Stimulated activated CD4-positive, alpha-beta T cell treated with anti-CD3 and anti-CD28 coated beads, TNF-alpha, amount 100 ng/mL, for 48 hours (primary cell): ENCODE measurements at places on chromosomes 3 and 15.

DNA sequence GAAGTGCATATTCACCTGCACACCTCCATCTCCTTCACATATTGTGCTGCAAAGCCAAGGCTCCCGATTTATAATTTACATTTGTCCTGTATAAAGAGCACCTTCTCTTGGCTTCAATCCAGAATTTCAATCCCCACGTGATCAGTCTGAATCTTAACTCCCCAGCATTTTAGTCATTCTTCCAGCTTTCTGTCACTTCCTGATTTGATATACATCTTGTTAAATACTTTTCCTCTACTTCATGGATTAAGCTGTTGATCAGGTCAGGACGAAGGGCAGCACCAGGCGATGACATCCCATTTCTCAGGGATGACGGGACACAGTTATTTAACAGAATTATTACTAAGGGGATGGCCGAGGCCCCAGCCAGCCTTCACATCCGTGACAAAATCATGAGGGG is 212.5 kb downstream of the EPHB1 start:
- DNase-seq = no peak

- DNase-seq = no peak
These were observed 37.9 kb upstream of the CTSH start for GRCh38 chr15:78982736-78983135.

- DNase-seq = no peak
These were observed 64.8 kb upstream of the ARL8B start for GRCh38 chr3:5057272-5057671.

DNA sequence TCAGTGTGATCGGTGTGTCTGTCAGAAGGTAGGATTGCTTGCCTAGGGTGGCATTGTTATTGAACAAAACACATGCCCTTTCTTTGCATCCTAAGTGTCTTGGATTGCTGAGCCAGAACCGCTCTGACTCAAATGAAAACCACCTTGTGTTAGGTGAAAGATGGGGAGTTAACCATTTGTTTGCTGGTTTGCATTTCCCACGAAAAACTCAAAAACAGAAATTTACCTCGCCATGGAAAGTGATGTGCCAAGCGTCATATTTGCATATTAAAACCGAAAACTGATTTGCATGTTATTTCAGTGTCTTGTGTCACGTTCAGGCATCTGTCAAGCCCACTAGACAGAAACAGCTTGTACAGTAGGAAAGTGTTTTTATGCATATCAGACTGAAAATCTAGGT is 474.6 kb upstream of the TPRG1 start:
- DNase-seq = no peak

- no peak for DNase-seq
These were observed 314.5 kb upstream of the CCDC54 start for GRCh38 chr3:107062787-107063186.

GRCh38 chr3:28118087-28118486 is 123.3 kb upstream of the CMC1 start:
- no peak for DNase-seq

DNA sequence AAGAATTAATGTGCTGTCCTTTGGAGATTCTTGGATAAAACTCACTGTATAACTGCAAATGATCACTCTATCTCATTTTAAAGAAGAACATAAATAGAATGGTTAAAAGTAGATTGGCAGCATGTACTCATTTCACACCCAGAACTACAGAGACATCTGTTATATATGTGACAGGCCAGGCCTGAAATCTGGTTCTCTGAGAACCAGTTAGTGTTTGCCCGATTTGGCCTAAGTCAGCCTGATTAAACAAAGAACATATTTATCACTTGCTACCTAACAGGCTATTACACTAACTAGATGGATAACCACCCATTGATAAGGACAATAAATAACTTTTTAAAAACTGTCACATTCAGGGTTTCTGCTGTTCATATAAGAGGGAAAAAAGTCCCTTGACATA is 460.1 kb downstream of the CNTN4 start:
- DNase-seq = no peak

- DNase-seq = no peak
These were observed 58.1 kb downstream of the COL8A1 start for GRCh38 chr3:99696497-99696896.

DNA sequence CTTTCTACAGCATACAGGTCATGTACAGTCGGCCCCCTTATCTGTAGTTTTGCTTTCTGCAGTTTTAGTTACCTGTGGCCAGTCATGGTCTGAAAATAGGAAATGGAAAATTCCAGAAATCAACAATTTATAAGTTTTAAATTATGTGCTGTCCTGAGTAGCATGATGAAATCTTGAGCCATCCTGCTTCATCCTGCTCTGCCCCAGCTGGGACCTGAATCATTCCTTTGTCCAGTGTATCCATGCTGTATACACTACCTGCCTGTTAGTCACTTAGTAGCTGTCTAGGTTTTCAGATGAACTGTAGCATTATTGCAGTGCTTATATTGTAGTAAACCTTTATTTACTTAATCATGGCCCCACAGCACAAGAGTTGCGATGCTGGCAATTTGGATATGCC is 44.8 kb downstream of the AP4E1 start:
- DNase-seq = no peak

DNA sequence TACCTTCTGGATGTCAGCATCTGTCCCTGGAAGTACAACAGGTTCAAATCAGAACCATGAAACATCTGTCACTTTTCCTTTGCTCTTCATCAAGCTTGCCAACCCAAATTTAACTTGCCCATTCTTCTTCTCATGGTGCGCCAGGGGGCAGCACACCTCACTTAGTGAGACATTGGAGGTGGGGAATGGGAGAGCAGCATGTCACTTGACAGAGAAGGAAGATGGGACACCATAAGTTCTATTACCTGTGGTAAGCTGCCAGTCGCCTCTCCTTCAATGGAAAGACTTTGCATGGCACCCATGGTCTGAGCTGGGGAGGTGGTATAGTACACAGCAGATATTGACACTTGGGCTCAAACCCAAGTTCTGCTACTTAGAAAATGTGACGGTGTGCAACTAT is 2.9 kb downstream of the SCN5A start:
- no peak for DNase-seq

DNA sequence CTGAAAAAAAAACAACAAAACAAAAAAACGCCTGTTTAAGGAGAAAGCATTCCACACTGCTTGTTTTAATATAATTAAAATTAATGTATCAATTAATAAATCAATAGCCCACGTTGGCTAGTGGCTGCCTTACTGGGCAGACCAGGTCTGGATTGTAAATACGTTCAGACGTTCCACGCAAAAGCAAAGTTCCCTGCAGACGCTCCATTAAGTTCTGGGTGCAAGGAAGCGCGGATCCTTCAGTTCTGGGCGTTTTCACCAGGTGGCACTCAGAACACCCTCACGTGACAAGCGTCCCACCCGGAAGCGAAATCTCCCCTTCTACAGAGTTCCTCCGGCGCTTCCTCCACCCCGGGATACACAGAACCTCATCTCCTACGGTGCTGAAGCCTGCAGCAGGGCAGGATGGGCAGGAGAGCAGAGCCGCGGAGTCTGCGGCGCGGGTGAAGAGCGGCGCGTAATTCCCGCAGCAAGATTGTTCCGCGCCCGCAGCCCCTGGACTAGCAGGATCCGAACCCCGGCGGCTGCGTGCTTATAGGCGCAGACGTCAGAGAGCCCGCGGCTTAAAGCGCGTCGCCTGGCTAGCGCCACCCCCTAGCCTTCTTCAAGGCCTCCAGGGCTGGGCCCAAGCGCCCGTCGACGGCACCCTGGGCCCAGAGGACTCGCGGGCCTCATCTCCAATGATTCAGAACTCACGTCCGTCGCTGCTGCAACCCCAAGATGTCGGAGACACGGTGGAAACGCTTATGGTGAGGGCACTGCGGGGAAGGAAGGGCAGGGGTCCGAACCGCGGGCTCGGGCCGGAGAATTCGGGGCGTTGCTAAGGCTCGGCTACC is at the start of gene SLC25A38:
TSS of gene SLC25A38 (plus strand) at position 326 of the 836 bp plus-strand sequence. CDS start at position 681, 355 bp downstream.
- DNase-seq = peak; percentile 74

- DNase-seq = no peak
These were observed 31.5 kb upstream of the SLC2A2 start for GRCh38 chr3:171058058-171058457.

- no peak for DNase-seq
These were observed at the start of gene AHSG for GRCh38 chr3:186612721-186613636. Gene AHSG, plus strand, starts transcription at chr3:186613060. Its CDS starts 82 bp downstream, at chr3:186613142.

DNA sequence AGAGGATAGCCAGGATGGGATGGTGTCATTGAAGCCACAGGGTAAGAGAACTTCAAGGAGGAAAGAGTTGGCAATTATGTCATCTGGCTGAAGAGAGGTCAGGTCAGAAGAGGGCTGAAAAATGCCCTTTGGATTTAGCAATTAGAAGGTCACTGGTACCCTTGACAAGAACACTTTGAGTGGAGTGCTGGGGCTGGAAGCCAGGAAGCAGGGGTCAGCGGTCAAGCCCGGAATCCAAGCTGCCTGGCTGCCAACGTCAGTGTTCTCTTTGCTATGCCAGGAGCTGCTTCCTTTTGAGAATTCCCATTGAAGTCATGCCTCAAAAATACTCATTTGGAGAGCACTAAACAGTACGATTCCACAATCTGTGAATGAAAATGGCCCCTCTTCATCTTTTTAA is 386.5 kb downstream of the SHQ1 start:
- no peak for DNase-seq

GRCh38 chr3:31009881-31010280 is 115.4 kb upstream of the GADL1 start:
- DNase-seq = no peak

DNA sequence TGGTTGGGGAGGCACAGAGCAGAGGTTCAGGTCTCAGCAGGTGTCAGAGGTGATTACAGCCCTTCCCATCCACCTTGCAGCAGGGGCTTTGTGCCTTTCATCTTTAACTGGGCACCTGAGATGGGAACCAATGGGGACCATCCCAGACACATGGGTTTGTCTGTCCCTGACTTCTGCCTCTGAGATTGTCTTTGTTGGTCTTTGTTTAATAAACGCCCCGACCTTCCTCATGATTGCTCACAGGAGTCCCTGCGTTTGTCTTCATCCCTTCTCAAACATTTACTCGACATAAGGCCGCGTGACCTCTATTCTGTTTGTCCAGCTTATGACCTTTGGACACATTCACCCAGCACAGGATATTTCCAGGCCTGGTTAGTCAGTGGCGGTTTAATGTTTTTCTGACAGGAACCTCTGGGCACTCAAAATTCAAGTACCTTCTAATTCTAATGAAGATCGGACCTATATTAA is 5.9 kb downstream of the ZSCAN2 start:
- no peak for DNase-seq

DNA sequence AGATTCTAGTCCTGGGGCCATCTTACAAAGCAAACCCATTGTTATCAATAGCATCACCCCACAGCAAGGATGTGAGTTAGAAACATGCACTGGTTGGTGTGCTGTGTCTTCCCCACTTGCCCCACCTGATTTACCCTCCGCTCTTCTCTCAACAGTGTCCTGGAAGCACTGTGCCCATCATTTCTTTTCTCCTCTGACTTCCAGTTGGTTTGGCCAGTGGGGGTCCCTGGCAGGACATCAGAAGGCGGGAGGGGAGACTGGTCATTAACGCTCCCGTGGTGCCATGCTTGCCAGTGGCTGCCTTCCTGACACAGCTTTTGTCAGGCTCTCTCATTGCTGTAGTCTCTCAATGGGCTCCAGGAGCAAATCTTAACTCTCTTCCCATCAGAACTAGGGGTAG is 11.5 kb upstream of the BUB1B start:
- DNase-seq = no peak

- DNase-seq = no peak
These were observed 40.9 kb upstream of the SMAD3 start for GRCh38 chr15:67024314-67024997.

DNA sequence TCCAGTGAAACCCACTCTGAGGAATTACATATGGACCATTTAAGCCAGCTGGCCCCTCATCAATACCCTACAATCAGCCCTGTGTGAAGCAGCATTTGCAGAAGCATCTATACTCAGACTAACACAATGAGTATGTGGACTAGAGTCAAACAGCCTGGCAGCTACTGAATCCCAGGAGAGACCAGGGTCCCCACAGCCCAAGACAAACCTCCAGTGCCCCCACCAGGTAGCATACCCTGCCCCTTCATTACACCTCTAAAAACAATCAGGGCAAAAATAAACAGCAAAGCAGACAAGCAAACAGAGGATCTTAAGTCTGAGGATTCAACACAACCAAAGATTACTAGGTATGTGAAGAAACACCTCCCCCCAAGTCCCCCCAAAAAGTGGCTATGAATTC is 157.4 kb downstream of the LEKR1 start:
- no peak for DNase-seq

DNA sequence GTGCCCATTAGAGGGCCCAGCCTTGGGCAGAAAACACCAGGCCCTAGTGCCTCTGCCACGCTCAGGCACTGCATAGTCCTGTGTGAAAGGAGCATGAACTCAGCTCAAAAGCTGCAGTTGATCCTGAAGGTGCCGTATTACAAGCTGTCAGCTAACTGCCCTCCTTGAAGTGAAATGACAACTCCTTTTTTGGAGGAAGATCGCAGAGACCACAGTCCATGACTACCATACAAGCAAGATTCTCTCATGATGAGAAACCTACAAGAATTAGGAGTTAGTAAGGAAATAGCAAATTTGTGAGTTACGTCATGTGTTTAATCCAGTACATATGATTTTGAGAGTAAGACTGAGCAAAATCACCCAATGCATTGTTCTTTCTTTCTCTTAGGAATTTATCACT is 513.9 kb upstream of the NR2F2 start:
- DNase-seq = no peak

- DNase-seq = no peak
These were observed 23.0 kb downstream of the MESD start for GRCh38 chr15:80966431-80967197.

- DNase-seq = no peak
These were observed 172.0 kb downstream of the STT3B start for GRCh38 chr3:31704591-31705179.

DNA sequence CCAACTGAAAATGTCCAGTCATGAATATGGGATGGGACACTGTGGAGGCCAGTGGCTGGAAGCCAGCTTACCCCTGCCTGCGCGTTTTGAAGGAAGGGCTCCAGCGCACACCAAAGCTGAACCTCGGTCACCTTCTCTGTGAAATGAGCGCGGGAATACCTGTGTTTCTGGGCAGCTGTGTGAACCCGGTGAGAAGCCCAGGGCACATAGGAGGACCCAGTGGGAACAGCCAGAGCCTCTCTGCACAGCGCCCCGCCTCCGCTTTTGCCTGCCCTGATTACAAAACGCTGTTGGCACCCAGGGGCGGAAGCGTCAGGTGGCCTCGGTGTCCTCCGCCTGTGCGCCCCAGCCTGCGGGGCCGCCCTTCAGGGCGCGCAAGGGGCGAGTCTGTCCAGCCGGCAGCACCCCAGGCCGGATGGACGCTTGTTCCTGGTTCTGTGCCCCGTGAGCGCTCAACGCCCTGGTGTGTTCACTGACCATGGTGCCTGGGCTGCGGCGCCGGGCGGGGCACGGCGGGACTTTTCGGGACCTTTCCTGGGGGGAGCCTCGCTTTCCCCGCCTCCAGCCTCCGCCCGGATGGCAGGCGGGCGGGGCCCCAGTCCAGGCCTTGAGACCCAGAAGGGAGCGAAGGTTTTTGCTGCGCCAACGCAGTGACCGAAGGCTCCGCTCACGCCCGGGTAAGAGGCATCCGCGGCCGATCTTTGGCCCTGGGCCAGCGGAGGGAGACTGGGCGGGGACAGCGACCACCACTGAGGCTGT is at the start of gene SQOR:
TSS of gene SQOR (plus strand) at position 598 of the 759 bp plus-strand sequence. CDS start 23,895 bp downstream, outside the sequence.
- peak; percentile 34 for DNase-seq
